NCI-H226 (cell line): ENCODE measurements at places on chromosomes 16 and 17.

GRCh38 chr17:64787921-64788271, 125.8 kb upstream of the SMURF2 start:
- DNase-seq, result no peak

GRCh38 chr16:66374176-66374575, 7.7 kb downstream of the CDH5 start:
- DNase-seq, result no peak

DNA sequence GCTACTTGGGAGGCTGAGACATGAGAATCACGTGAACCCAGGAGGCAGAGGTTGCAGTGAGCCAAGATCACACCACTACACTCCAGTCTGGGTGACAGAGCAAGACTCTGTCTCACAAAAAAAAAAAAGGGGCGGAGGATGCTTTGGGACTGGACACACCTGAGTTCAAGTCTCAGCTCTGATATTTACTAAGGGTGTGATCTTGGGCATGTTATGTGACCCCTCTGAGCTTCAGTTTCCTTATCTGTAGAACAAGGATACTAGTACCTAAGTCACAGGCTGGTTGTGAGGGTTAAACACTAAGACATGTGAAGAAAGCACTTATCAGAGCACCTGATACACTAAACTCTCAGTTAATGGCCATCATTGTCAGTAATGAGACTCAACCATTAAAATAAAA, 25.9 kb downstream of the HOXB1 start:
- DNase-seq, result no peak

GRCh38 chr17:70896843-70897242, 727.5 kb downstream of the KCNJ2 start:
- no peak for DNase-seq

DNA sequence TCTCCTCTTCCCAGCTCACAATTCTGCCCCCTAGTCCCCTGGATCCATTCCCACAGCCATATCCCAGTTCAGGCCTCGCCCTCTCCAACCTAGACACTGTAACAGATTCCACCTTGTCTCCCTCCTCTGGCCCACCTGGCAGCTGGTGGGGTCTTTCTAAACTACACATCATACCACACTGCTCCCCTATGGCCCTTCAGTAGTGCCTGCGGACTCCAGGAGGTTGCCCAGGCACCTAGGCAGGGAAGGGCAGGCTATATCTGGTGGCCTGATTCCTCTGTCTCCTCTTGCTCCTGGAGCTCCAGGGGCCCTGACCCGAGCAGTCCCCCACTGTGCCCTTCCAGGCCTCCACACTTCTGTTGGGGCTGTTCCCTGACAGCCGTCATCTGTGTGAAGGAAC, 64.5 kb downstream of the SMPD3 start:
- DNase-seq, result no peak
